HS-5 (cell line): ENCODE measurements at places on chromosomes 12 and 14.

- peak; percentile 4 for DNase-seq
These were observed 51.7 kb downstream of the TRHDE start for GRCh38 chr12:72323881-72324280.

DNA sequence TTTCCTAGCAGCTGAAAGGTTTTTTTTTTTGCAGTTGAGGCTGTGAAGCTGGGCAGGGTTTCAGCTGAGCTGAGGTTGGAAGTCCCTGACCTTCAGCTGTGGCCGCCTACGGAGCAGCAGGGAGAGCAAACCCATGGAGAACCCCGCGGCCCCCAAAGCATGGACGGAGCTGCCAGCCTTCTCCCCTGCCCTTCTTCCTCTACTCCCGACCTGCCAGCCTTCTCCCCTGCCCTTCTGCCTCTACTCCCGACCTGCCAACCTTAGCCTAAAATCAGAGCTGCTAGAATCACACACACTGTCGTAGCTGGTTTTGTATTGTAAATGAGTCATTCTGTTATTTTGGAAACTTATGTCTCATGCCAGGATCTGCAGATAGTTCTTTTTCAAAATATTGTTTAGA is 74.6 kb downstream of the PPP2R5C start:
- no peak for DNase-seq

DNA sequence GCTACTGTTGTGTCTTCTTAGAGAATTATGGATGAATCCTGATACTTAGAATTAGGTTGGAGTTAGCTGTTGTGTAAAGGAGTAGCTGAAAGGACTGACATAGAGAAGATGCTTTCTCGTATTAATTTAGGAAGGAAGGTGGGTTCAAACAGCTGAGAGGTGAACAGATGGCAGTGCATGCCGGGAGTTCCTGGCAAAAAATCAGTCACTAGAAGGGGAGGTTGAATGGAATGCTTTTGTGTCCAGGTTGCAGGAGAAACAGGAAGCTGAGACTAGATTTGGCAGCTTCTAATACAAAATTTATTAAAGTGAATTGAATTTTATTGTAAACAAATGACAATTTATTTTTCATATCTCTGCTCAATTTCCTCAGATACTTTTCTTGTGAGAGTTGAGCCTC is 70.8 kb downstream of the BTG1 start:
- DNase-seq = no peak

GRCh38 chr14:74712499-74713394 is at the start of the genes AREL1 and FCF1:
TSS of gene AREL1 (minus strand) at chr14:74713080. CDS start at chr14:74685615, 27,465 bp downstream.
TSS of gene FCF1 (plus strand) at chr14:74713144. CDS start at chr14:74713198, 54 bp downstream.
- peak; percentile 56 for DNase-seq

DNA sequence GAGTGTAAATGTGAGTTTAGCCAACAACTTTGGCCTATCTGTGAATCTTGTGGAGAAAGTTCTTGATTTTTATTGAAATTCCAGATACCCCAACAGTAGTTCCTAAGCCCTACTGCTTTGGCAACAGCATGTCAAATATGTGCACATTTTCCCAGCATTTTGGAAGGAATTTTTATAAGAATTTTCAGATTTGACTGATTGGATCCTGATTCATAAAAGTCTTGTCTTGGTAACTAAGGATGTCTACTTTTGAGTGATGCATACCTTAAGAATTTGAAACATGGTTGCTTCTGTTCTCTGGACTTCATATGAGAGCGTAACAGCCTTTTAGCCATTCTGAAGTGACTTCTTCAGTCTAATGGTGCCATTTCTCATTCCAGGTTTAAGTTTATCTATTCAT is 106.7 kb downstream of the ANO4 start:
- DNase-seq = no peak
